ENCODE measurements at places on chromosomes 16 and 17.

DNA sequence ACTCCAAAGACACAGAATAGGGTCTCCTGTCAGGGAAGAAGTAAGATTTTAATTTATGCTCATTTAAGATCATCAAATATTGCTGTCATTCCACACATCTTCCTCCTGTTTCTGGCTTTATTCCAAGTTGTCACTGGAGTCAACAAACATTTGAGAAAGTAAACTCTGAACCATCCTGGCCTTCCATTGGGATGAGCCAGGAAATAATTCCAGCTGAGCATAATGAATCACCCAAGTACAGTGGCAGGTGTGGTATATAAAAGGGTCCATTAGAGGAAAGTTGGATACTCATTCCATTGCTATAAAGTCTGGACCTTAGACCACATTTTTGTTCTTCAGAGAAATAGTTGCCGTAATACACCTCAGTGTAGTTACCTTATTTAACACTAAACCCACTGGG is 246.1 kb downstream of the SLC39A11 start:
- no peak for DNase-seq

DNA sequence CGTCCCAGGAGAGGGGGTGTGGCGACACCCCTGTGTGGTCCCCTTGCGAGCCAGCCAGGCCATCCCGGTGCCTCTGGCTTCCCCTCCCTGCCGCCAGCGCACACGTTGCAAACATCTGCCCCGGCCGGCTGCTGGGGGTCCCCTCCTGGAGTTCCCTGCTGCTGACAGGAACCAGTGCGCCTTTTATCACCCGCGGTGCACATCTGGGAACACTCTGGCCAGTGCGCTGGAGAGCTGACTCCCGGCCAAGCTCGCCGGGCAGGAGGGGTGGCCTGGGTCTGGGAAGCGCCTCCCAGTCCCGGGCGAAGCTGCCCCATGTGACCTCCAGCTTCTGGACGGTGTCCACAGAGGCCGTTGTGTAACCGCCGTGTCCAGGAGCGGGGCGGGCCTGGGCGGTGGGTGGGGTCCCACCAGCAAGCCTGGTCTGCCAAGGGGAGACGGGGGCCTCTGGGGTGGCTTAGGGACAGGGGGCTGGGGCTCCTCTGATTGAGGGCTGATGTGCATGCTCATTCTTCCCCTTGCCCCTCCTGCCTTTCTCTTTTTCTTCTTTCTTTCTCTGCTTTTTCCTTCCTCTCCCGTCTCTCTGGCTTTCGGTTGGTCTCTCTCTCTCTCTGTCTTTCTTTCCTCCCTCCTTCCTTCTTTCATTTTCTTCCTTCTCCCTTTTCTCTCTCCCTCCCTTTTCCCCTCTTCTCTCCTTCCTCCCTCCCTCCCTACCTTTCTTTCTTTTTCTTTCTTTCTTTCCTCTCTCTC is 25.2 kb upstream of the CIBAR2 start:
- no peak for DNase-seq

- no peak for DNase-seq
Measured at GRCh38 chr16:57406881-57407280, 2.3 kb downstream of the CCL17 start.

DNA sequence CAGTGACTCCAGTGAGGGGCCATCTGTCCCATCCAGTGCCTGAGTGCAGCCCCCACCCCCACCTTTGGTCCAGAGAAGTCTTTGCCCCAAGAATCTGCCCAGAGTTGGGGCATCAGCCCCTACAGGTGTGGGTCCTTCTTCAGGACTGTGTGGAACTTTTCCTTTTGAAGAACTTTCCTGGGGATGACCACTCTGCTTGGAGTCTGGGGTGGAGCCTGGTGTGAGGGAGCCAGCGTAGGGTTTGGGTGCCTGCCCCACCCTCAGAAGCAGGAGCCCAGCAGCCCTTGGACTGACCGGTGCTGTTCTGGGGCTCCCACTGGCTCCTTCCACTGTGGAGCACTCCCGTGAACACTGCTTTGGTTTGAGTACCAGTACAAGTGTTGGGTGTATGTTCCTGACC is 19.3 kb downstream of the MPRIP start:
- no peak for DNase-seq

DNA sequence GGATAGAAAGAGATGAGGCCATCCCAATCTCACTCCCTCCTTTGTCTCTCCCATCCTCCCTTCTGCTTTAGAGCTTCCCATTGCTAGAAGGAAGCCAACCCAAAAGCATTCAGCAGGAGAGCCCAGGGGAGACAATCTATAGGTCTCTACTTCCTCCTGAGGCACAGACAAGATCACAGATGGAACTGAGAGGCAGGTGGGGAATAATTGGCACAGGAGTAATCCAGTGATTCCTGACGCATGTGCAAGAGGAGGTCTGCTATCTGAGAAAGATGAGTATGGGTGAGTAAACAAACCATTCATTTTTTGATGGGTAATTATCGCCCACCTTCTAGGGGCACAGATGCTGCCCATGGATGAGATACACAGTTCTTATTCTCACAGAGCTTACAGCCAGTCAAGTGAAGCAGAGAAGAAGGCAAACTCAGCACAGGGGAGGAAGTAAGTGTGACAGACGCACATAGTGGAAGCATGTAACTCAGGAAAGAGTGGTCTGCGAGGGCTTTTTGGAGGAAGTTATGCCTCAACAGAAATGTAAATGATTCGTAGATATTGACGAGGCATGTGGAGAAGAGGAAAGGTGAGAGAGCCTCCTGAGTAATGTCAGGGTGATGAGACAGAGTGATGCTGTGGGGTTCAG is 88.9 kb upstream of the HLF start:
- no peak for DNase-seq

DNA sequence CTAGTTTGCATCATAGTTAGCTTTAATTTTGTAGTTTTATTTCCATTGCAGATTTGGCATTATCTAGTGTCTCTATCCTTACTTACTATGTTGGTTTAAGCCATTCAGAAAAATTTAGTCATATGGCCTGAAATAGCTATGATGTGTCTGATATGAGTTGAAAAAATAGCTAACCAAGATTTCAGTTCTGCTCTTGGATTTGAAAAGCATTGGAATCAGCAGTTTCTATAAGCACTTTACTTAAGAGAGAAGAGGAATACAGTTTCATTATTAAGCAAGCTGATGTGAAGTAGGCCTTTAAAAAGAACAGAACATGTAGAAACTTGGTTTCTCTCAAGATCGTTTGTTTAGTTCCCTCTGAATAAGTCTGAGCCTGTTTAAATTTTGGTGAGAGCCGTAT is 25.9 kb downstream of the LPCAT2 start:
- no peak for DNase-seq

DNA sequence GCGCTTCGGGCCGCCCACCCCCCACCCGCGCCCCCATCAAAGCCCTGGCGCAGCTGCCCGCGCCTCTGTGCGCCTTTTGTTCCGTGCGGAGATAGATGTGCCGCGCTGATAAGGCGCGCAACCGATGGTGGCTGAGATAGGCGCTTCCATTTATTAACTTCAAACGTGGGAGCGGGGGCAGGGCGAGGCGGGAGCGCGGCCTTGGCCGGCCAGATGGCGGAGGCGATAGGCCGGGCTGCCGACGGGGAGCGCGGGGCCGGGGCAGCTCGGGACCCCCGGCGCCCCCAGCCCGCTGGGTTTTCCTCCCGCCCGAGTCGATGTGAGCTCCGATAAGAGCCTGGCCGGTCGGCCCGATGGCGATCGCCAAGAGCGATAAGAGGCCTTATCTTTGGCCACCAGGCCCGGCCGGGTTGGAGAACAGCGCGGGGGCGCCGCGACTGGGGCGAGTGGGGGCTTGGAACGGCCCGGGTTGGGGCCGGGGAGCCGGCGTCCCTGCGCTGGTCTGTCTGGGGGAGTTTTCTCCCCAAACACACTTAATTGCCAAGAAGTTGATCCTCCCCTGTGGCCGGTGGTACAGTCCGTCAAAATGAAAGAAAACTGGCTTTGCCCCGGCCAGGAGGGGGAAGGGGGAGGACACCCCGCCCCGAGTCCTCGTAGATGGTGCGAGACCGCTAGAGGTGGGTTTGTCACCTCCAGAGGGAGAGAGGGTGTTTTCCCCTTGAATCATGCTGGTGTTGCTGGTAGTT is 2.7 kb downstream of the ZFPM1 start:
- no peak for DNase-seq

DNA sequence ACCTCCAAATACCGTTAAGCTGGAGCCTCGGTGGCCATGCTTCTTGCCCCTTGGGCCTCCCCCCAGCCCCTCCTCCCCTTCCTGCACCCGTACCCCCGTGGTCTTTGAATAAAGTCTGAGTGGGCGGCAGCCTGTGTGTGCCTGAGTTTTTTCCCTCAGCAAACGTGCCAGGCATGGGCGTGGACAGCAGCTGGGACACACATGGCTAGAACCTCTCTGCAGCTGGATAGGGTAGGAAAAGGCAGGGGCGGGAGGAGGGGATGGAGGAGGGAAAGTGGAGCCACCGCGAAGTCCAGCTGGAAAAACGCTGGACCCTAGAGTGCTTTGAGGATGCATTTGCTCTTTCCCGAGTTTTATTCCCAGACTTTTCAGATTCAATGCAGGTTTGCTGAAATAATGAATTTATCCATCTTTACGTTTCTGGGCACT is 928 bp downstream of the HBA1 start:
- DNase-seq: no peak

DNA sequence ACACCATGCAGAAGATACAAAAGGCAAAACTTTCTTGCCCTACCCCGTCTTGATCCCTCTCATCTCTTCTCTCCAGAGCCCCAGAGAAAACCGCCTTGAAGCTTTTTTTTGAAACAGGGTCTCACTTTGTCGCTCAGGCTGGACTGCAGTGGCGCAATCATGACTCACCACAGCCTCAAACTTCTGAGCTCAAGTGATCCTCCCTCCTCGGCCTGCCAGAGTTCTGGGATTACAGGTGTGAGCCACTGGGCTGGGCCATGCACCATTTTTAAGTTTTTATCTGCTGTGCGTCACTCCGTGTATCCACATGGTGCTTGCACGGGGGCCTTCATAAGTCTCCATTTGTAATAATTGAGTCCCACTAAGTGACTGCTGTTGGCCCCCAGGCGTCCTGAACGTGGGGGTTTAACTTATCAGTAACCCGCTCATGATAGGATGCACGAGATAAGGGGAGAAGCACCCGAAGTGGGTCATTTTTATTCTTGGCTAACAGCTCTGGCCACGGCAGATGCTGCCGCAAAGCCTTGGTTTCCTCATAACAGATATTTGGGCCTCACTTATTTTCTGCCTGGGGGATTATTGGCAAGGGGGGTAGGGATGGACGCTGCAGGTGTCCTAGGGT is 8.6 kb downstream of the DNAH17 start:
- DNase-seq: no peak

GRCh38 chr17:75476752-75477489 is 20.5 kb downstream of the TMEM94 start:
- DNase-seq: no peak

DNA sequence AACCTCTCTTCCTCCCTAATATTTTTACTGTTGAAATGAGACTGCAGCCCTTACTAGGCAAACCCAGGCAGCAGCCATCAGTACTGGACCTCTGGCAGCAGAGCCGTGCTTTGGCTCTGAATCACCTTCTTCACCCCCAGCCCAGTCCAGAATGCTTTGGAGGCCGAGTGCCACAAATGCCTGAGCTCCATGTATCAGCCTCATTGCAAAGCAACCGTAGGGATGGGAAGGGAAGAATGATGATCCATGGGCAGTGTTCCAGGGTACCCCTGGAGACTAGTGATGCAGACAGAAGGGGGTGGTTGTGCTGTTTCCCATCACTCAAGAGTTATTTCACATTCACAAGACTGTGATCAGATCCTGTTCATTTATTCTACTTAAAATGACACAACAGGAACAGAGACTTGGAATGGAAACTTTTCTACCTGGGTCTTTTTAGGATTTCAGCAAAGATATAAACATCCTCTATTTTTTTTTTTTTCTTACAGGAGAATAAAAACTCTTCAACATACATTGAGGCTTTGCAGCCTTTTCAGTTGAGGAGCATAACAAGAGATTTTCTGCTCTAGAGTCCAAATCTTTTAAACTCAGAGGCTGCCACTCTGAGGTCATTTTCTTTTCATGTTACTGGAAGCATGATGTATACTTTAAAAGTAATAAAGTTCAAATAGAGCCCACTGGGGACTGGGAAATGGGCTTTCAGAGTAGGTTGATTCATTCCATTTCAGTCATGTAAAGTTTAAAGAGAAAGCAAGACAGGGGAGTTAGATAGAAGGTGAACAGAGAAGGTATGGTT is 138.3 kb downstream of the KCNJ2 start:
- no peak for DNase-seq

DNA sequence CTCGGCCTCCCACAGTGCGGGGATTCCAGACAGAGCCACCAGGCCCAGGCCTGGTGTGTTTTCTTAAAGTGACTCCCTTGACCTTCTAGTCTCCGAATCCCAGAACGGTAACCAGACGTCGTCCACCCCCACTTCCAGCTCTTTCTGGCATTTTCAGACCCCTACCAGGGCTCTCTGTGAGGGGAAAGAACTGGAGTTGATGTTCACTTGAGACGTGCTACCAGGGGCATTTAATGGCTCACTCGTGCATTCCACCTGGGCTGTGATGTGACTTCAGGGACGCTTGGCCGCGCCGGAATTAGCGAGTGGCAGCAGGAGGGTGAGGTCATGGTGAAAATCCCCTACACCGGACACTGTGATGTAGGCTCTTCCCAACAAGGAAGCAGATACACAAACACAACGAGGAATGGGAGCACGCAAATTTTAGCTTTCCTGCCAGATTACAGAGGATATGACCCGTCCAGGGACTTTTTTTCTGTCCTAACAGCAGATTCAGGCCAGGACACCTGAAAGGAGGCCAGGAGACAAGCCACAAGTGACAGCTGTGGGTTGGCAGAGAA is 1.1 kb upstream of the GNA13 start:
- DNase-seq: no peak

- DNase-seq: no peak
Measured at GRCh38 chr17:6160911-6161855, 91.0 kb downstream of the WSCD1 start.

GRCh38 chr17:82375359-82376041 is 3.9 kb downstream of the UTS2R start:
- no peak for DNase-seq

GRCh38 chr17:74639704-74640151 is 16.2 kb upstream of the CD300E start:
- DNase-seq: no peak

DNA sequence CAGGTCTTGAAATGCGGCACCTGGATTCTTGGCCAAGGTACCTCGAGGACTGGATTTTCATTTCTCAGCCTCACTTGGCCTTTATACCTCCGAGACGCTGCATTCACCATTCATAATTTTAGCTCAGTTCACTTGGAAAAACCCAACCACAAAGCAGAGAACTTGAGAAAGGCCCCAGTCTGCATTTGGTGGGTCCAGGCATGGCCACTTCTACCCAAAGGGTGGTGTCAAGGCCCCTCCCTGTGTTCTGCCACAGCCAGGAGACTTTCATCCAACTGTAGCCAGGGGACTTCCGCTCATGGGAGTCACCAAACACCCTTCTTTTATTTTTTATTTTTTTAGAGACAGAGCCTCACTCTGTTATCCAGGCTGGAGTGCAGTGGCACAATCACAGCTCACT is 14.7 kb upstream of the TVP23A start:
- DNase-seq: no peak

DNA sequence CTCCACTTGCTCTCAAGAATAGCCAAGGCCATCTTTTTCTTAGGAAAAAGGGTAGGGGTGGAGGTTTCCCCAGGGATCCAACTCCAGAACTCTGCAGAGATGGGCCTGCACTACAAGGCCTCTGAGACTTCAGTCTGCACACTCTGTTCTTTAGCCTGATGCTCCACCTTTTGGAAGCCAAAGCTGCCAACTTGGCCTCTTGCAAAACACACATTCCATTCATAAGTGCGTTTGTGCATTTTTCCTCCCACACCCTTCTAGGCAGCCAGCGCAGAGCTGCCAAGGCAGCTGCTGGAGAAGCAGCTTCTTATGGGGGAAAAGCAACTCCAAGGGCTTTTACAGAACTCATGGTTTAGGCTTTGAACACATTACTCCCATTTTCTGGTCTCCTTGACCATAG is 45.3 kb downstream of the REXO5 start:
- DNase-seq: no peak
